ENCODE measurements at places on chromosomes 2 and 18. TPM values are rescaled to one million over a fixed set of nuclear protein-coding genes. Genes with fewer than 3 reads are reported as not detected.

DNA sequence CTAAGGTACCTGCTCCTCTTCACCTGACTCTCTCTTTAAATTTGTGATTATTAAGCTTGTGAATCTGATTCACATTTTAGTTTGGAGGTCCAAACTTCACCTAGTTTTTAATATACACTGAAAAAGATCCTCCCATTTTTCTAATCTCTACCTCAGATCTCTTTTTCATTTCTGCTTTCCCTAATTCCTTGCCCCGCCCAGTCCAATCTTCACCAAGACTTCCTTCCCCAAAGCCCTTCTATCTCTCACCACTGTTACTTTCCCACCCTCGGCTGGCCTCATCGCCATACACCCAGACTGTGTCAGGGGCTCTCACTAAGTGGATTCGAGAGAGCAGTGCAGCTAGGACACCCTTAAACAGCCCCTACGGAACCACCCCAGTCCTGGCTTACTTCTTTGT lies 40.0 kb downstream of the LBH start:
- ATAC-seq: no peak

- ATAC-seq: no peak
Observed at GRCh38 chr2:30287190-30287840, 56.0 kb downstream of the LBH start.

DNA sequence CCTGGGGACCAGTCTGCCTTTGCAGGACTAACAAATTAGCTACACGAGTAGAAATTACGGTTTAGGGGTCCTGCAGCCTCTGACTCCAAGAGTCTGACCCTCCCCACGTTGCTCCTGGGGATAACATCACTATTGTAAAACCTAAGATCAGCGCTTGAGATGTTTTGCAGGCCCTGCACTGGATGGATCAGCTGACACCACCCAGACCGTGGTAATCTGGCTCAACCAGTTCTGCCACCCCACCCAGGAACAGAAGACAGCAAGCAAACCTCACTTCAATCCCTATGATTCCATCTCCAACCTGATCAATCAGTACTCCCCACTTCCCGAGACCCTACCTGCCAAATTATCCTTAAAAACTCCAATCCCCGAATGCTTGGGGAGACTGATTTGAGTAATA lies 31.7 kb downstream of the NGEF start:
- no peak for ATAC-seq

GRCh38 chr2:68319398-68320117 lies at the start of gene CNRIP1:
CNRIP1 (minus strand) TSS chr2:68319949; CDS start chr2:68319400, 549 bp downstream.
- ATAC-seq: peak; percentile 46

DNA sequence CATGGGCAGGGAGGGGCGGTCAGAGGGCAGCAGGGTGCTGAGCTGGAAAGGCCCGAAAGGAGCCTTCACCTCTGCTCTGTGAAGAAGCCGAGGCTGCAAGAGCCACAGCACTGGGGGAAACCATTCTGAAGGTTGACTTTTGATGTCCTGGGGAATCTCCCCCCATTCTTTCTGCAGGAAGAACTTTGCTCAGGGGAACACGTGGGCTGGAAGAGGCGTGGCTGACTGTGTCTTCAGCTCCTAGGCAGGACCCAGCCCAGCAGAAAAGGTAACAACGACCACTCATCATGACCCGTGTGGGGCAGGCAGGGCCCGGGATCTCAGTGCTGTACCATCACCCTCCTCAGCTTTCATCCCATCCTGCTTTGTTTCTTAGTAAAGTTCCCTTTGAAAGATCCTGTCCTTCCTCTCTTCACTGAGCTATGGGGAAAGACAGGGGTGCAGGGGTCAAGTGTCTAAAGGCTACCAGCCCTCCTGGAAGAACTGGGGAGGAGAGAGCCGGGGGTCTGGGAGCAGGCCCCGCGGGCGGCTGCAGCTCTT lies 312.7 kb downstream of the CELF4 start:
- ATAC-seq: no peak

DNA sequence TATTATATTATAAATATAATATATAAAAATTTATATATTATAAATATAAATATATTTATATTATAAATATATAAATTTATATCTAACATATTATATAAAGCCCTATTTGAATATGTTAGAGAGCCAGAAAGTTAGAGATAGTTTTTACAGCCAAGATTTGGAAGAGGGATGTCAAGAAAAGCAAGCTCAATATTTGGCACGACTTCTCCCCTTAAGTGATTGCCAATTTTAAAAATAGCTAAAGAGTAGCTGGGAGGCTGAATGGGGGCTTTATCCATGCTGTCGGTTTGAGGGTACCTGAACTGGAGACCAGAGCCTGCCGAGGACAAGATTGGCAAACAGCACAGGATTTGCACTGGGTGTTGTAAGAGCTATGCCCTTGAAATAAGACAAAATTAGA lies 180.9 kb upstream of the GYPC start:
- ATAC-seq: no peak

- no peak for ATAC-seq
Observed at GRCh38 chr2:240790370-240791220, 29.4 kb downstream of the KIF1A start.

The SIX3 gene
- not detected for total RNA-seq
